Muscle of leg (tissue), 16 donors: ENCODE measurements at places on chromosomes 13 and 19. TPM values are rescaled to one million over a fixed set of nuclear protein-coding genes. Genes with fewer than 3 reads are reported as not detected.

Gene PSG6
- 0.13 TPM for polyA plus RNA-seq

Gene ZNF223
- 4.5 TPM for polyA plus RNA-seq

Gene CD33
- polyA plus RNA-seq, result 3.0 TPM

DNA sequence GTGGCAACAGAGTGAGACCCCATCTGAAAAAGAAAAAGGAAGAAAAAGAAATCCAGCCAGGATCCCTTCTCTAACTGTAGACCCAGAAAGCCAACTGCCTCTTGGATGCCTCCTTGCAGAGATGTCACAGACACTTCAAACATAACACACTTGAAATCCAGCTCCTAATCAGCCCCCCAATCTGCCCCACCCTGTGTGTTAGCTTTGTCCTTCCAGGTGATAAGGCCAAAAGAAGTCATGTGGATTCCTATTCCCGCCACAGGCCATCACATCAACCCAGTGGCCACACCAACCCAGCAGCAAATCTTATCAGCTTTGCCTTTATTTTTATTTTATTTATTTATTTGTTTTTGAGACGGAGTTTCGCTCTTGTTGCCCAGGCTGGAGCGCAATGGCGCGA, 8.1 kb downstream of the BEST2 start:
- DNase-seq, result no peak

DNA sequence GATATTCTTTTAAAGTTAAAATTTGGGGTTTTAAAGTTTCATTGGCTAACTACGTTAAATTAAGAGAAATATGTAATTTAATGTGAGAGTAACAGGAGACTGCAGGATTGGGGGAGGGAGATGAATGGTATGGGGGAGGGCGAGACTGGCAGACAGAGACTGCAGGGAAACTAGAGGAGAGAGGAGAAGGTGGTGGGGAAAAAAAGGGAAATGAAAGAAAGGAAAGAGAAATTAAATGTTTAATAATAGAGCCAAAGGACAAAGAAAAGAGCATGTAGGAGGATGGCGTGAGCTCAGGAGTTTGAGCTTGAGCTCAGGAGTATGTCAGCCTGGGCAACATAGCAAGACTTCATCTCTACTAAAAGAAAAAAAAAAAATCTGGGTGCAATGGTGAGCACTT, 115.9 kb downstream of the RFC3 start:
- DNase-seq, result no peak

DNA sequence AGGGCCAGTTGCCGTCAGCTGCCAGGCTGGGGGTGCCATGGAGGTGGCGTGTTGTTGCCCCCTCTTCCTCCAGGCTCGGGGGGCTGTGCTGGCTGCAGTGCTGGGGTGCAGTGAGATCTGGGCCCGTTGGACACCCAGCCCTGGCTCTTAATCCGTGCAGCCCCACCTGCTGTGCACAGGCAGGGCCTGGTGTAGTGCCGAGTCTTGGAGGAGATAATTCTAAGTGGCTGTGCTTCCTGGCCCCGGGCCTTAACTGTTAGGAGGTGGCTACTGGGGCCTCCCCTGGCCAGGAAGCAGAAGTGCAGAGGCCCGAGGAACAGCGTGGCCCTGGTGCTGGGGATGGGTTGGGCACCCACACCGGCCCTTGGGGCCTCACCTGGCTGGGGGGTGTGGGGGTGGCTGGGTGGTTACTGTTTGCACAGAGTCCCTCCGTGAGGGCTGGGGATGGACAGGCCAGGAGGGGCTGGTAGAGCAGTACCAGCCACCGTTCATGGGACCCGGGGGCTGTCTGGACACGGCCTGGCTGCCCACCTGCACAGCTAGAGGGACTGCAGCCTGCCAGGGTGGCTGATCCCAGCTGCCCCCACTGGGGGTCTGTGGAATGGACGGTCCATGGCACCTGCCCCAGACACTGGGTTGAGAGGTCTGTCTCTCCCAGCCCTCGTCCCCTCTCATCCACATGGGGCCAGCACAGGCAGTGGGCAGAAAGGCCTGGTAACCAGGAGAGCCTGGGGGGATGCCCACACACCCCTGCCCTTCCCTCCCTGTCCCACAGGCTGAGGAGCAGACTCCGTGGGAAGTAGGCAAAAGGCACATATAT, 3.3 kb downstream of the GPX4 start:
- DNase-seq, result no peak

DNA sequence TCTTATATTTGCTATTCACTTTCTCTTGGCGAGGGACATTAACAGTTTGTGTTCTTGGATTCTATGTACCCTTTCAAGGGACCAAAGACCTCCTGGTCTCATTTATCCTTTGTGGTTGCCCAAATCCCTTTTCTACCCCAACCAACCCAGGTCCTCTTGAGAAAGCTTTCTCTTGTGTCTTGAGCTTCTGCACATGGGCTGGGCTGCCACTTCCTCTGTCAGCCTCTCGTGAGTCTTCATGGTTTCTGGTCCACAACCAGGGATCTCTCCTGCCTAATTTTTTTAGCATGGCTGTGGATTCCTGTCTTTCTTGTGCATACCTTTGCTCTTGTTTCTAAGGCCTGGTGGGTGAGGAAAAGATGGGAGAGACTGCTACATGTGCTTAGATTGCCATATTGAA, 14.9 kb downstream of the TIMM13 start:
- DNase-seq, result no peak

Gene PBX4
- 2.8 TPM for polyA plus RNA-seq

DNA sequence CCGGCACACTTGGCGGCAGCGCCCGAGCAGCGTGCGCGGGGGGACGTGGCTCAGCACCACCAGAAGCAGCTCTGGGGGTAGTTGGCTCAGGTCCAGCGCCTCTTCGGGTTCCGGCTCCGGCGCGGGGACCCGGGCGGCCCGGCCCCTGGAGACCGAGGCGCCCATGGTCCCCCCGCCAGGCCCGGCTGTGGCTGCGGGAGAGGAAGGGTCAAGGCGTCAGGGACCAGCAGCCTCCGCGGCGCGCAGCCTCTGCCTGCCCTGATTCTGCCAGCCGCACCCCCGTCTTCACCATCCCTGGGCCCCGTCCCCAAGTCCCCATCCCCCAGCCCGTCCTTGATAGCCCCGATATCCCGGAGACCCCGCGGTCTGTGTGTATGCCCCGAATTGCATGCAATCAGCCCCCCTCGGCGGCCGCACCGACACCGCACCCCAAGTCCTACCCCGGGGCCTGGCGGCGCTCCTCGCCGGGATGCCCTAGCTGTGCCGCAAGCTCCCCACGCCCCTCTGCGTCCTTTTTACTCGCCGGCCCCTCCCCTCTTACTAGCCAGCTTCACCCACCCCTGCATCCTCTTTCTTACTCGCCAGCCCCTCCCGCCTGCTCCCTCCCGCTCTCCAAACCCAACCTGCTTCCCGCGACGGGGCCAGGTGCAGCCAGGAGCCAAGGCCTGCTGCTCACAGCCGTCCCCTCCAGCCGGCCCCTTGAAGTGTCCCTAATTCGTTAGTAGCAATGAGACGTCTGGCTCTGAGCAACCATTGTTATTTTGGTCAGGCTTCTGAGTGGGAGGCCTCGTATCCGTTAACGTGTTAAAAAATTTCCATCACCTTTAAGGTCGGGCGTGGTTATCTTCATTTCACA, at the start of gene FBXO27:
Gene FBXO27 (minus strand): TSS at position 487 of the 856 bp plus-strand sequence. CDS start 322 bp downstream, at position 165.
- DNase-seq, result peak; percentile 27

Gene ZNF558
- polyA plus RNA-seq, result 16.9 TPM

GRCh38 chr19:3359919-3360420, 6.4 kb upstream of the NFIC start:
- peak; percentile 71 for DNase-seq

DNA sequence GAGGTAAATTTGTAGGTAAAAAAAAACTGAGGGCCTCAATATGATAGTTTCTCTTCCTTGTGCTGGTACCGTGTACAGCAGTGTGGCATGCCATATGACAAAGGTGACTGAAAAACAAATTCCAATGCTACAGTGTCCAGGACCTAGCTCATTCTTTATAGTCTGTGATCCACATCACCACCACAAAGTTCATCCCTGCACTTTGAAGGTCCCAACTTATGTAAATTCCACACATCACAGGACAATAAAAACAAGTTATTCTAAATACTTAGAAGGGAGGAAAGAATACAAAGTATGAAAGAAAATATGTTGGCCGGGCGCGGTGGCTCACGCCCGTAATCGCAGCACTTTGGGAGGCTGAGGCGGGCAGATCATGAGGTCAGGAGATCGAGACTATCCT, 314.6 kb upstream of the SGCG start:
- DNase-seq, result no peak

DNA sequence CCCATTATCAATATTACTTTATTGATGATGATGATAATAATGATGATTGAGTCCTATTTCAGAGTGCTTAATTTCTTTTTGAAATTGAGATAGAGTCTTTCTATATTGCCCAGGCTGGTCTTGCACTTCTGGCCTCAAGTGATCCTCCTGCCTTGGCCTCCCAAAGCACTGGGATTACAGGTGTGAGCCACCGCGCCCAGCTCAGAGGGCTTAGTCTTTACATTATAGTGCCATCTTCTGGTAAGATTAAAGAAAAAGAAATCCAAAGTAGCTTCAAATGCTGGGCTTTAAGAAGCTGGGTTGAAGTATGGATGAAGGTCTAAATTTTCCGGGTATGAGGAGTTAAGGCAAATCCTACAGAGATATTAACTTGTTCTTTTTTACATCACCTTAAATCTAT, 3.4 kb upstream of the ZNF333 start:
- DNase-seq, result no peak

GRCh38 chr13:111175935-111176334, 60.8 kb downstream of the ARHGEF7 start:
- DNase-seq, result no peak

Gene ALKBH6
- polyA plus RNA-seq, result 10.0 TPM

Gene SERPINE3
- polyA plus RNA-seq, result 0.07 TPM

DNA sequence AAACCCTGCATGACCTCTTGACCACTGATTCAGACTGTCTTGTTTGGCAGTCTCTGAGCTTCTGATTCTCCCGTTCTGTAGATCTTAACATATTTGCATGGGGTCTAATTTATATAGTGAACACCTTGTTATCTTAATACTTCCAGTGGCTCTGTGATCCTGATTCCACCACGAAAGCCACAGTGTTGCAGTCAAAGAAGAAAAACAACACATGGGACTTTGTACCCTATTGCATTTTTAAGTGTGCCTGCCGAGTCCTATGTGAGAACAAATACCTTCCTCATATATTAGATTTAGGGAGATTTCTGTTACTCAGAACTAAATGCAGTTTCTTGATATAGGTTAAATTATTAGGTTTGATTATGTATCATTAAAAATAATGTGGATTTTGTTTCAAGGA, 12.3 kb upstream of the ZNF556 start:
- no peak for DNase-seq

Gene MBD3L3
- polyA plus RNA-seq, result not detected

GRCh38 chr13:93248627-93249047, 22.0 kb downstream of the GPC6 start:
- DNase-seq, result no peak

- no peak for DNase-seq
Observed at GRCh38 chr13:48739386-48739964, 85.7 kb downstream of the CYSLTR2 start.

- DNase-seq, result no peak
Observed at GRCh38 chr13:62321139-62321538, 905.5 kb upstream of the PCDH20 start.

GRCh38 chr13:31717583-31717982, 21.7 kb upstream of the RXFP2 start:
- DNase-seq, result no peak

Gene XPO4
- 35.0 TPM for polyA plus RNA-seq

- no peak for DNase-seq
Observed at GRCh38 chr13:47621931-47622330, 379.1 kb downstream of the SUCLA2 start.

DNA sequence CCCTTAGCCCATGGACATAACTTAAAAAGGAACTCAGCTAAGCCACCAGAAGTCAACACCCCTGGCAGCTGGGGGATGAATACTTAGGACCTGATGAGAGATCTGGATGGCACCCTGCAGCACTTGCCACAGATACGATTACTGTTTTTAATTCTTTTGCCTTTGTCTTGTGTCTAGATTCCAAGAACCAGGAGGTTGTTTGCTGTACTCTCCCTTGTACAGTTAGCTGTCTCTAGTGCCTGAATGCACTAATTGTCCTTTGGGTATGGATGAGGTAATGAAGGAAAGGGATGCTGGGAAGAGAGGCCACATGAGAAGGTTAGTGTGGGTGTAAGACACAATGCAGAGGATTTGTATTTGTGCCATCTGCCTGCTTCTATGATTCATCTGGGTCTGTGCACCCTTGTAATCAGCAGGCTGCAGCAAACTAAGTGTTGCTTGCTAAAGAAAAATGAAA, 385.8 kb downstream of the KCNRG start:
- peak; percentile 65 for DNase-seq

DNA sequence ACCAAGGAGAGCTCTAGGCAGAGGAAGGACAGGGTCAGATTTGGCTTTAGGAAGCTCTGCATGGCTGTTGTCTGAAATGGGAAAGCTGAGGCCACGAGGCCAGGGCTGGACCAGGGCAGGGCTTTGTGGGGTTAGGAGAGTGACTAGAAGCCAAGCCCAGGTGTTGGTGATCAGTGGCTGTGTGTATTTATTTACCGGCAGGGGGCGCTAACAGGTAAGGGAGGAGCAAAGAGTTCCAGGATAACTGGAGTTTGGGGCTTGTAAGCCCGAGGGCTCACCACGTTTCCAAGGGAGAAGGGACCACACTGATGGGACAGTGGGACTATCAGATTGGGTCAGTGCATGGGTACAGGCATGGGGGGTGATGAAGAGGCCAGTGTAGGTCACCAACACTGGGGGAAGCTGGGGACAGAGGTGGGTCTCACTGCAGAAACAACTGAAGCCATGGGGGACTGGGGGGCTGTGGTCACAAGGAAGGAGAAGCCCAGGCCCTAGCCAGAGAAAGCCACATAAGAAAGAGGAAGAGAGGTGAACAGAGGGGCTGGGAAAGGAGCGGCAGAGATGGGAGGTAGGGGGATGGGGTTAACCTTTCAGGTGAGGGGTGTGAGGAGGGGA, 3.9 kb downstream of the TMEM147 start:
- peak; percentile 73 for DNase-seq

GRCh38 chr19:58181902-58182576, 822 bp upstream of the ZNF274 start:
- DNase-seq, result peak; percentile 15

Gene FAM83E
- not detected for polyA plus RNA-seq

DNA sequence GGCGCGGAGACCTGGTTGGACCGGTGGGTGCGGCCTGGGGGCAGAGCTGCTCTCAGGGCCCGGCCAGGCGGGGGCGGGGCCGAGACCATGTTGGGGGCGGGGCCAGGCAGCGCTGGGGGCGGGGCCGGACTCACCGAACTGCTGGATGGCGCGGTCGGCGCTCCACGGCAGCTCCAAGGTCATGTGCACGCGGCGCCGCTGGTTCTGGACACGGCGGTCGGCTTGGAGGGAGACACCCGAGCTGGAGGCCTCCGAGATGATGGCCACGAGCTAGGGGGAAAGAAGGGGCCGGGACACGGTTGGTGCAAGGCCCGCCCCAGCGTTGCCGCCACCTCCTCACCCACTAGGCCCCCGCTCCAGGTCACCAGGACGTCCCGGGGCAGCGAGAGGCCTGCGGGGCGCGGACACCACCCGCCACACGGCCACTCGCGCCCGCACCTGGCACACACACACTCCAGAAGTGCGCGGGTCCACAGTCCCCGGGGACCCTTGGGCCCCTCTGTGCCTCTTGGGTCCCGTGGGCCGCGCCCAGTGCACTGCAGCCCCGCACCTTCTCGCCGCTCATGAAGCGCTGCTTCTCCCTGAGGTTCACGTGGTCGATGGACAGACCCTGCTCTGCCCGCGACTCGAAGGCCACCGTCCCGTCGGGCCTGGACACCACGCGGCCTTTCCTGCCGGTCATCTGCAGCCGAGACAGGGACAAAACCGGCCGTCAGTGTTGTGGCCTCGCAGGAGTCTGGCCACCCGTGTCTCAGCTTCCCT, 8.7 kb downstream of the GPX4 start:
- DNase-seq, result peak; percentile 70
